ENCODE measurements at places on chromosomes 16 and 17. TPM values are rescaled to one million over a fixed set of nuclear protein-coding genes. Genes with fewer than 3 reads are reported as not detected.

Gene PTGES3L
- total RNA-seq: 0.13 TPM

- DNase-seq: no peak
Measured at GRCh38 chr17:40558300-40558889, 6.9 kb downstream of the CCR7 start.

DNA sequence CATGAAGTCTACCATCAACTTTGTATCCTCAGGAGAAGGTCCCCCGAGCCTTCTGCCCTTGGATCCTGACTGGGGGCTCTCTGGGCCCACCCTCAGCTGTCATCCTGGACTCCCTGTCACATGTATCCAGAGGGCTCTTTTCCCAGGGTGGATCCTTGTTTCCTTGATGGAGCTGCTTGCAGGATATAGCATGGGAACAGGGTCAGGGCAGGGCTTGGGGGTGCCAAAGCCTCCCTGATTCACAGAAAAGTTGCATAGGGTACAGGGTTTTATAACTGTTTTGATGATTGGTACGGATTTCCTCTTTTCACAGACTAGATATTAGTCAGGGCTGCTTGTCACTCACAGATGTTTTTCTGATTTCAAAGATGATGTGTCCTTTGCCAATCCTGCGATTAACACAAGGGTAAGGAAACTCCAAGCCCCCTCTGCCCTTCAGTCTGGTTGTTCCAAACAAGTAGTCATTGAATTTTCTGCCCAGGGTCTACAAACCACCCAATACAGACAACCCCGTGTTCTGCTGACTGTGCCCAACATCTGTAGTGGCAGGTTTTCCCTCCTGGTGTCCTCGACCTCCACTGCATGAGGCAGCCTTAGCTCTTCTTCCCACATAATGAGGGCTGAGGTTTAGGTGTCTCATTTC, 20.6 kb upstream of the SLC35G3 start:
- DNase-seq: no peak

- no peak for DNase-seq
Measured at GRCh38 chr16:52652033-52652432, 105.1 kb upstream of the TOX3 start.

Gene KRTAP9-2
- total RNA-seq: not detected

DNA sequence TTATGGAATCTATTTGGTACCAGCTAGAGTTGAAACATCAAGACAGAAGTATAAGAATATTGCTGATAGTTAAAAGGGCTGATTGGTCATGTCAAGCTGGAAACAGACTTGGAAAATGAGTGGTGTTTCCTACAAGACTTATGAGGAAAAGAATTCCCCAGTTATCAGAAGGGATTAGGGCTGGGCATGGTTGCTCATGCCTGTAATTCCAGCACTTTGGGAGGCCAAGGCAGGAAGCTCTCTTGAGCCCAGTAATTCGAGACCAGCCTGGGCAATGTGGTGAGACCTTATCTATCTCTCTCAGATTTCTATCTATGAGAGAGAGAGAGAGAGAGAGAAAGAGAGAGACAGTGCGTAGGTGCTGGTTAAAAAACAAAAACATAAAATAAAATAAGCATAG, 139.5 kb upstream of the PMFBP1 start:
- DNase-seq: no peak

GRCh38 chr16:64253525-64253924, 868.3 kb downstream of the CDH11 start:
- no peak for DNase-seq

DNA sequence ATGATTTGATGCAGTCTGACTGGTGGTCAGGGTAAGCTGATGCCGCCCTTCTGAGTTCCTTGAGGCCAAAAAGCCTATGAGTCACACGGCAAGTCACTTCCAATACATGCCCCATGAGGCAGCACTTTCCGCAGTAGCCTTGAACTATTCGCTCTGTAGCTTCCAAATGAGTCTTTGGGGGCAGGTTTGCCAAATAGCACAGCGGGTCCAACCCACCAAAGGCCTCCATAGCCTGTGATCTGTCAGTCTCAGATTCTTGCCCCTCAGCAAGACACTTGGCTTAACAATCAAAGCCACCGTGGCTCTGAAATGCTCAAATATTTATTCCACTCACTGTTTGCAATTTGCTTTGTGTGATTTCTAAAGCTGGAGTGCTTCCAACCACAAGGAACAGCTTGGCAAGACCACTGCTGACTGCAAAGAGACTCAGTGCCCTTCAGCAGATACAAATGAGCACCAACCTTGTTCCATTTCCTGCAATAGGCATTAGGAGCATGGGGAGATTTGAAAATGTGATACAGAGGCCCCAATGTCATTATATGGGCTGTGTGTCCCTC, 45.4 kb downstream of the CLEC19A start:
- DNase-seq: no peak

Gene CDH13
- 68.9 TPM for total RNA-seq

- DNase-seq: no peak
Measured at GRCh38 chr17:56030009-56030624, 123.2 kb upstream of the ANKFN1 start.

DNA sequence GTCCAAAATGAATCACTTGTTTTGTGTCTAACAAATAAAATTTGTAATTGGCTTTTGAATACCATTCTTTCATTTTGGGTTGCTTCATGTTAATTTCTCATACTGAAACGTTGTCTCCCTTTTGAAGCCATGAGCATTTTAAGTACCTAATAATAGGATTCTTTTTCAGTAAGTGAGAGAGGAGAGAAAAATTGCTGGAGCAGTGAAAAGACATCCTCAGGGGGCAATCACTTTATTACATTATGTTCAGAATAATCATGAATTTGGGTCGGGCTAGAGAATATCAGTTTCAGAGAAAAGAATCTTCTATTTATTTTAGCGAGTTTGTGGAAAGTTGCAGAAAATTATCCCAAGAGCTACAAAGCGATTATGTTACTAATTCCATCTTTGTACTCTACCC, 96.8 kb downstream of the CNTNAP4 start:
- no peak for DNase-seq

DNA sequence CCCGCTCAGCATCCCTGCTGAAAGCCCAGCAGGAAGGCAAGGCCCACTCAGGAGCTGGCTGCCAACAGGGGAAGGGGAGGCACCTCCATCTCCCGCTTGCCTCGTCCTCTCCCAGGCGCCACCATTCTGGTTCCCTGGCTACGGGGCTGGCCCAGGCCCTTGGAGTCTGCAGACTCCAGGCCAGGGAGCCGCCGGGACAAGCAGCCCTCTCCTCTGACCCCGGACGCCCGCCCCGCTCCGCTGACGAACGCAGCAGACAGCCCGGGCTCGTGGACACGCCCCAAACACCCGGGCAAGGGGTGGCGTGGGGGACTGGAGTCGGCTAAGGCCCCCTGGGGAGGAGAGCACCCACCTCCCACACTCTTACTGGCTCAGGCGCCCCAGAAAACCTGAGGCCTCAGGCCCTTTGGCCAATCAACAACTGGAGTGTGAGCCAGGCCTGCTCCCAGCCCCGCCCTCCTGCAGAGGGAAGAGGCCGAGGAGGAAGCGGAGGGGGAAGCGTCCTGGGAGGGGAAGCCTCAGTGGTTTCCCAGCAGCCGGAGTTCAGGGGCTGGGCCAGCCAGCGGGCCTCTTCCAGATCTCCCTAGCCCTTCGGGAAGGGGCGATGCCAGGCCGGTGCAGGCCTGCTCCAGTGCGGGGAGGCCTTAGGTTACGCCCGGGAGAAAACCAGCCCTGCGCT, 4.2 kb downstream of the MNT start:
- DNase-seq: peak; percentile 71

DNA sequence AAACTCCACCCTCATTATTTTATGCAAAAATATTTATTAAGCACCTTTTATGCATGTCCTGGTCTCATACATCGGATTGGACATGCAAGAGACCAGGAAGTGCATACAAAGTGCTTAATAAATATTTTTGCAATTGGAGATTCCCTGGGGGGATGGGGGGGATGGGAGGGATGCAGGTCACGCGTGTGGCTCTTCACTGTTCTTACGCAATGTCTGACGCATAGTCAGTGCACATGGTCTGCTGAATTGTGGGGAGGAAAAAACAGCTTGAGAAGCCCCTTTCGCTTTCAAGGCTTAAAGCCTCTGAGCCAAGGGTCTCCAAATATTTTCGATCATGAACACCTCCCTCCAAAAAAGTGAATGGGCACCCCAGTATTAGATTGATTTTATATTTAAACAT, 96.7 kb upstream of the XYLT1 start:
- no peak for DNase-seq

- DNase-seq: no peak
Measured at GRCh38 chr16:66480265-66481080, 53.4 kb downstream of the BEAN1 start.

- no peak for DNase-seq
Measured at GRCh38 chr17:48995974-48996721, 1.0 kb upstream of the IGF2BP1 start.

DNA sequence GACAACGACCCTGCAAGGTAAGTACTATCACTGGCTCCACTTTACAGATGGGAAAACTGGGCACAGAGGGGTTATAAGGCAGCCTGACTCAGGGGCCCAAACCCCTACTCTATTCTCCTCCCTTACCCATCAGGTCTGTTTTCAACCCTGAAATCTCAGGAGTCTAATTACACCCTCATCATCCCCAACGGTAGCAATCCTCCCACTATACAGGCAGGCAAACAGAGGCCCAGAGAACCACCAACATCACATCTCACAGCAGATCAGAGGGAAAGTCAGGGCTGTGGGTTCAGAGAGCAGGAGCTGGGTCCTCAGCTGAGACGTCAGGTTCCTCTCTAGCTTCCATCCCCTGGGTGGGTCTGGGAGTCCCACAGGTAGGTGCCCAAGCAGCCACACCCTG, 16.5 kb downstream of the JUP start:
- DNase-seq: no peak

DNA sequence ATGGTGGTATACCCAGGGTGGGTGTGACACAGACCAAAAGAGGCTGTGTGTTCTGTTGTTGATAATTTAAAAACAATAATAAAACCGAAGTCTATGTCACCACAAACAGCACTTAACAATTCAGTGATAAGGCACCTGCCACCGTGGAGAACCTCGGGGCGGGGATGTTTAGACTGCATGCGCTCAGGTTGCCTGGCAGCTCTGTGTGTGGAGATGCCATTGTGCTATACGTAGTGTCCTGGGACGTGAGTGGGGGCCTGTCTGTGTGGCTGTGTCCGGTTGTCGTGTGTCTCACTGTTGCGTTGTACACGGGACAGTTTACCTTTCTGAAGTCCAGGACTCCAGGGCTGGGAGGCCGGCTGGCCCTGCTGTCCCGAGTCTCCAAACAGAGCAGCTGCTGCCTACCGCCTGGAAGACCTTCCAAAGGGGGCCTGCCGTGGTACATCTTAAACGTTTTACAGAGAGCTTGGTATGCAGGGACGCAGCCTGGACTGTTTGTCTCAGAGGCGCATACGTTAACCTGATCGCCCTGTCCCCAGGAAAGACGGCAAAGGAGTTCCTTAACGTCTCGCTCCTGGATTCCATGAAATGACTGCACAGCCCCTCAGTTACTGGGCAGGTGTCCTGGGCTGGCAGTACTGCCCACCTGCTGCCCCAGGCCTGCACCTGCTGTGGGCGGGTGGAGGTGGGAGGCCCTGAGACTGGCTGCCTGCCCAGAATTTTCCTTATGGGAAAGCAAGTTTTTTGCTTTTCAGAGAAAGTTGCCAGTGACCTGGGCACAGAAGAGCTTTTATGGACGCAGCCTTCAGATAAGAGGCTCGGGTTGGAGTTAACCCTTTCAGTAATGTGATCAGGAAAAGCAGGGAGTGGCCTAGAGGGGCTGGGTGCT, 19.0 kb downstream of the SPIRE2 start:
- no peak for DNase-seq

DNA sequence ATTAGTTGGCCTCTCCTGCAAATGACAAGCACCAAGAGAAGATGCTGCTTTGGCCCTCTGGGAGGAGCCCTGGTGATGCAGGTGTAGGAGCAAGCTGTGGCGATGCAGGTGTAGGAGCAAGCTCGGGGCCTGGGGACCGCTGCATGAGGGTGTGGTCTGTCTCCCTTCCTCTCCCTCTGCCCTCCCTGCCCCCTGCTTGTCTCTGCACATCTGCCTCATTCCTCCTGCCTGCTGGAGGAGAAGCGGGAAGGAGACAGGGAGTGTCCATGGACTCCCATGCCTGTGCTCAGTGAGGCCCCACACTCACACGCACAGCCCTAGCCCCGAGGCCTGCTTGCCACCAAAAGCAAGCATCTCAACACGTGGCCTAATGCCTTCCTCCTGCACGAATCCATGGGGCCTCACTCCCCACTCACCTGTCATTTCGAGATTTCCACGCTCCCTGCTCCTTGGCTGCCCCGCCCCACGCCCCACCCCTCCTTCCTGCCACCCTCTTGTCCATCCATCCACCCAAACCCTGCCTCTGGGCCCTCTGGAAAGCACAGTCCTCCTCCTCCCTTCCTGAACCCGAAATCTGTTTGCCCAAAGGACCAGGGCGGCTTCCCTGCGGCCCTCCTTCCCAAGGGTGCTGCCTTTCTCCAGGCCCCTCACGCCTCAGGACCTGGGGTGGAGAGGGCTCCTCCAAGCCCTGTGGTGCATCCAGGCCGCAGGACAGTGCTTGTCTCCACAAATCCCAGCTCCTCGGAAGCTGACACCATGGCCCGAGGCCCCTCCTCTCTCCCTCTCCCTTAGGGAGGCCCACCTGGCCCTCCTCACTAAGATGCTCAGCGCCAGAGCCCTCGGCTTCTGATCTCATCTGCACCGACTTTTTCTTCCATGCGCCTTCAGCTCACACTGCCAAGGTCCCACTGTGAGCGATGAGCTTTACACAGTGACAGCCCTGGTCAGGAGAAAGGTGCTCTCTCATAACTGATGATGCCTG, 11.8 kb upstream of the ALDH3A1 start:
- no peak for DNase-seq

- DNase-seq: no peak
Measured at GRCh38 chr17:64145375-64145750, 15.4 kb upstream of the ERN1 start.

DNA sequence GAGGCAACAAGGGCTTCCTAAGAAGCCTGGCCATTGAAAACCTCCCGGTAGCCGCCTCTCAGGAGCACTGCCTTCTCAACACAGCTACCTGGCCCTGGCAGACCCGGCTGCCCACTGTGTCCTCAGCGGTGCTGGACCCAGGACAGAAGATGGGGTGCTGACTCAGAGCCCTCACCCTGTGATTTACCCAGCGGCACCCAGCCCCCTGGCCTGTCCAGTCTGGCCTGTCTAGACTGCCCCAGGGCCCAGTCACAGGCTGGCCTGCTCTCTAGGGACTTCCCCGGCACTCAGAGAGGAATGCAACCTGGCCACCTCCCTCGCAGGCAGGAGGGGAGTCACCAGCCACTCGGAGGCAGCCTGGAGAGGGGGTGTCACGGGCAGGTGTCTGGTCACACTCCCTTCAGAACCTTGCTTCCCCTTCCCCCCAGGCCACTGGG, 20.1 kb downstream of the PIEZO1 start:
- DNase-seq: peak; percentile 52

Gene FBXO39
- 34.6 TPM for total RNA-seq
